HS-27A (cell line): ENCODE measurements at places on chromosomes 6 and 20.

DNA sequence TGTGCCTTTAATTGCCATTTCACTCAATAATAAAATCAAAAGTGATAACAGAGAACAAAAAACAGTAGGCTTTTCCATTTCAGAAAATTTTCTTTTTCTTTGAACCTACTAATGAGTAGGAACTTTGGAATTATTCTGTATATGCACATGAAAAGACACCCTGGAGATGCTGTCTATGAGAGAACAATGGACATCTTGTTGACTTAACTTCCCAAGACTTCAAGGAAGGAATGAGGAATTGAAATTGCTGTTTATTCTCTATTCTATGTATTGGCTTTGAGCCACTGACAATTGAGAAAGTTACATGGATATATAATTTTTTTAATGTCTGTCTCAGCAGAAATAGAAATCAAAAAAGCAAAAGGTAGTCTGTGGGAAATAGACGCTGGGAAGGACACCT lies 98.6 kb upstream of the PCSK2 start:
- no peak for DNase-seq

DNA sequence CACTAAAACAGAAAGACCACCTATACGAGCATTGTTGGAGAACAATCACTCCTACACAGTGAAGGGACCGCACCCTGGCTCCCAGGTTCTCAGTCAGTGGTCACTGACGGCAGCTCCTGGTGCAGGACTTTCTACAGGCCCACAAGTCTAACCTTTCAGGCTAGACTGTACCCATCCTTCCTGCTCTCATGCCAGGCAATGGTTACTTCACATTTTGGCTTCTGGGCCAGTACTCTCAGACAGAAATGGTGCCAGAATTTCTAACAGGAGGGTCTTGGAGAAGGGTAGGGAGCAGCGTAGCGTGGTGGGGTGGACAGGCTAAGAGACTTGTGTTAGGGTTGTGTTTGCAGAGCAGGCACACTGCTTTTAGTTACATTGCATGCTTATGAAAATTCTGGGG lies 12.1 kb downstream of the TOMM34 start:
- DNase-seq = no peak

- DNase-seq = no peak
Measured at GRCh38 chr6:161199850-161200249, 74.0 kb downstream of the AGPAT4 start.

- no peak for DNase-seq
Measured at GRCh38 chr6:33894438-33894837, 90.6 kb upstream of the MLN start.

- DNase-seq = no peak
Measured at GRCh38 chr6:16153211-16153820, 24.4 kb downstream of the MYLIP start.

- no peak for DNase-seq
Measured at GRCh38 chr6:94443701-94444100, 1024.3 kb upstream of the EPHA7 start.

DNA sequence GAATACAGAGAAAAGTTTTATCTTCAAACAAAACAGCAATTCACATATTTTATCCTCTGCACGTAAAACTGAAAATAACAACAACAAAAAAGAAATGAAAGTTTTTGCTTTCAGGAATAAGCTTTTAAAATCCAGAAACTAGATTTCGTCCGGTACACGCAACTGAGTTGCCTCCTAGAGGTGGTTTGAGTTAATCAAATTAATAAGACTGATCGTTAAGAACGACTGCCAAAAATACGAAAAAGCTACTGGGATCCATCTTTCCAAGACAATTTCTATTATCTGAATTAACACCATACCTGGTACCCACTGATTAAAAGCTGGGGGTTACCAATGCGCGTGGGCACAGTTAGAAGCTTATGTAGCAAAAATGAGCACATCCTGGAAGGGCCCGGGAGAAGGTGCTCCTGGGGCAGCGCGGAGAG lies 669 bp downstream of the PDCD2 start:
- no peak for DNase-seq

- DNase-seq = no peak
Measured at GRCh38 chr6:91171754-91172462, 585.0 kb upstream of the MAP3K7 start.

GRCh38 chr6:140663772-140664171 lies 1289.3 kb upstream of the CITED2 start:
- DNase-seq = no peak

DNA sequence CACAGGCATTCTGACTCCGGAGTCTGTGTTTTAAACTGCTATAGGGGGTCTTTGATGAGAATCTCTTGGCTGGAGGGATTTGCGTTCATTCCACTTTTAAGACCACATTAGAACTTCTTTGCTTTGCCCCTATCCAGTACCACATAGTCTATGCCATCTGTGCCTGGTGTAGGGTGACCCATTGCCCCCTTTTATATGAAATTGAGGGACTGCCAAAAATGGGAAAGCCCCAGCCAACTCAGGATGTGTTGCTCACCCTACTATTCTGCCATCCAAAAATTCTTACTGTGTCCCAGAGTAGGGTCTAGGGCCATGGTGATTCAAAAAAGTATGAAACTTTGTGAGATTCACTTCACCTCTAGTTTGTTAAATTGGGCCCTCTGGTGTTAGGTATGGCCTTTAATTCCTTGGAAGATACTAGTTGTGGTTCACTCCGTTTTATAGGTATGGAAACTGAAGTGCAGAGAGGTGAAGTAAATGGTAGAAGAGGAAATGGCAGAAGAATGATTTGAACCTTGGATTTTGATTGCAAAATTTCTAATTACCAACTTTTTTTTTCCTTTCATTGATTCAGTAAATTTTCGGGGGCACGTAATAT lies 1.4 kb downstream of the PFDN4 start:
- no peak for DNase-seq

GRCh38 chr6:168848797-168849196 lies 404.8 kb downstream of the THBS2 start:
- DNase-seq = no peak

GRCh38 chr6:4727671-4728435 lies 48.4 kb upstream of the CDYL start:
- DNase-seq = no peak

- no peak for DNase-seq
Measured at GRCh38 chr20:10268636-10269035, 50.0 kb downstream of the SNAP25 start.

DNA sequence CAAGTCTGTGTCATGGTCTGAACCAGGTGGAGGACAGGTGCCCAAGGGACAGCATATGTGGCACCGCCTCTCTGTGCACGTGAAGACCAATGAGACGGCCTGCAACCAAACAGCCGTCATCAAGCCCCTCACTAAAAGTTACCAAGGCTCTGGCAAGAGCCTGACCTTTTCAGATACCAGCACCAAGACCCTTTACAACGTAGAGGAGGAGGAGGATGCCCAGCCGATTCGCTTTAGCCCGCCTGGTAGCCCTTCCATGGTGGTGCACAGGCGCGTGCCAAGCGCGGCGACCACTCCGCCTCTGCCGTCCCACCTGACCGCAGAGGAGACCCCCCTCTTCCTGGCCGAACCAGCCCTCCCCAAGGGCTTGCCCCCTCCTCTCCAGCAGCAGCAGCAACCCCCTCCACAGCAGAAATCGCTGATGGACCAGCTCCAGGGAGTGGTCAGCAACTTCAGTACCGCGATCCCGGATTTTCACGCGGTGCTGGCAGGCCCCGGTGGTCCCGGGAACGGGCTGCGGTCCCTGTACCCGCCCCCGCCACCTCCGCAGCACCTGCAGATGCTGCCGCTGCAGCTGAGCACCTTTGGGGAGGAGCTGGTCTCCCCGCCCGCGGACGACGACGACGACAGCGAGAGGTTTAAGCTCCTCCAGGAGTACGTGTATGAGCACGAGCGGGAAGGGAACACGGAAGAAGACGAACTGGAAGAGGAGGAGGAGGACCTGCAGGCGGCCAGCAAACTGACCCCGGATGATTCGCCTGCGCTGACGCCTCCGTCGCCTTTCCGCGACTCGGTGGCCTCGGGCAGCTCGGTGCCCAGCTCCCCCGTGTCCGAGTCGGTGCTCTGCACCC lies 109.5 kb upstream of the RAB32 start:
- DNase-seq = no peak

GRCh38 chr6:143176090-143177021 lies 115.7 kb downstream of the AIG1 start:
- no peak for DNase-seq

DNA sequence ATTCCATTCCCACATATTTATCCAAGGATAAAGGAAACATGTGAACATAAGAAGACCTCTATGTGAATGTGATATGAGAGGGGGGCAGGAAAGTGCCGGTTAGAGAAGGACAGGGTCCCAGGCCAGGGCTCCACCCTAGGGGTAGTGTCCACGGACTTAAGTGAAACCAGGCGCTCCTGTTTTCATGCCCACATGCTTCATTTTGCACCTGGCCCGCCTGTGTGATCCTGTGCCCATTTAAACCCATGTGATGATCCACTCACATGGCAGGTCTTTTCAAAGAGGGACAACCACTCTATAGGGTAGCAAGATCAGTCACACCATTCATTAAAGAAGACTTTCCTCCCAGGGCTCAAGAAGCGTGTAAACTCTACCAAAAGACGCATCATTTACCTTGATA lies 865.3 kb upstream of the GJE1 start:
- DNase-seq = no peak

- no peak for DNase-seq
Measured at GRCh38 chr20:40673442-40673841, 15.6 kb downstream of the MAFB start.

DNA sequence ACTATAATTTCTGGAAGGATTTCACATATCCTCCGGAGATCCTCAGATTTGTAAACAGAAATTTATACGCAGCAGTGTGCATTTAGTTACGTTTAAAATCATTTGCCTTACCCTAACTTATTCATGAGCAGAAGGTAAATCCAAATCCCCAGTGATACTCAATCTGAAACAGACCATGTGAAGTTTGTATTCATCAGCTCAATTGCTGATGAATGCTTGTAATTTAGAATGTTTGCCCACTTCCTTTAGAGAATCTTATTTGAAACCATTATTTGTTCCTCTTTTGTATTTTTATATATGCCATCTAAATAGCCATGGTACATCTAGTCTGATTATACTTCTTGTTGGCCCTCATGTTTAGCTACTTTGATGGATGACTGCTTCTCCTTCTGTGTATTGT lies 15.4 kb downstream of the TAAR1 start:
- DNase-seq = no peak

GRCh38 chr20:44909872-44910689 lies at the start of gene PABPC1L:
Gene PABPC1L, plus strand, starts transcription at chr20:44910060. Its CDS starts 84 bp downstream, at chr20:44910144.
- DNase-seq = no peak

- DNase-seq = no peak
Measured at GRCh38 chr6:127031511-127031910, 87.0 kb upstream of the RSPO3 start.

- DNase-seq = no peak
Measured at GRCh38 chr6:154297721-154298120, 58.9 kb downstream of the IPCEF1 start.

DNA sequence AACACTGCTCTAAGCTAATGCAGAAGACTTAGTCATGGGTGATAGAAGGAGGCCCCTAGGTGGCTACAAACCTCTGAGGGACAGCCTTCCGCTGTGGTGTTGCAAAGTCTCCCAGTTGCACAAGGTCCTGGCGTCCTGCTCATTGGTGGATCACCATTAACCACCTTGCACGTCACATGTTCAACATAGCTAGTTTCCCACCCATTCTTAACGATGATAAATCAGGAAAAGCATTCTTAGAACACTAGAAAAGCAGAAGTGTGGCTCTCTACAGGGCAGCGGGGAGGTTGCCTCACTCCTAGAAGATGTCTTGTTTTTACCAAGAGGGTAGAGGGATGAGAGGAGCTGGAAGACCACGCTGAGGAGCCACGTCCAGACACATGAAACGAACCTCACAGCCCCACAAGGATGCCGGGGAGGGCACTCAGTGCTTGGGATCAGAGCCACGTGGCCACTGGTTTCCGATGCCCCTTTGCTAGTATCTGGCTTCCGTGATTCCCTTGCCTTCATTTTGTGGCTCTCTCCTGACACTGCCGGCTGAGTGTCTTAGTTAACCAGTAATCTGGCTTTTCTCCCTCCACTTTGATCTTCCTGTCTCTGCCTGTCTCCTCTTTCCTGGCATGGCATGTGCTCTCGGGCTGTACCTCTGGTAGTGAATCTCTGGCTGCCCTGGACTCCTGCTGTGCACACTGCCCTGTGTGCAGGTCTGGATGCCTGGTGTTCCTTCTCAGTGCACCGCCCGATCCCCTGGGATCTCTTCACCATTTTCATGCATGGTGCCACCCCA lies 91.4 kb upstream of the NEDD9 start:
- DNase-seq = no peak

GRCh38 chr6:141316236-141316635 lies 816.5 kb upstream of the GJE1 start:
- DNase-seq = no peak

- no peak for DNase-seq
Measured at GRCh38 chr6:6723921-6724538, 135.5 kb downstream of the LY86 start.

DNA sequence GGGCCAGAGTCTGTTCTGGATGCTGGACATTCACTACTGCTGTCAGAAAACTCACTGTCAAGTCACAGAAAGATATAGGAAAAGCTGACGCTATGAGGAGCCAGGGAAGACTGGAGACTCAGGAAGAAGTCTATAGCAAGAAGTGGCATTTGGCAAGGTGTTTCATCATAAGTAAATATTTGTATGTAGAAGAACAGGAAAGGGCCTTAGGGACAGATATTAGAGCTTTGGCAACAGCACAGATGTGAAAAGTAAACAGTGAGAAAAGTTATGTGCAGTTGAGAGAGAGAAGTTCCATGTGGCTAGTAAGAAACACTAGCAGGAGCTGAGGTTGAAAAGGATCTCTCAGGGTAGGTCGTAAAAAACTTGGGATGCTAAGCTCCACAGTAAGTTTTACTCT lies 868.9 kb downstream of the PHF3 start:
- DNase-seq = no peak

DNA sequence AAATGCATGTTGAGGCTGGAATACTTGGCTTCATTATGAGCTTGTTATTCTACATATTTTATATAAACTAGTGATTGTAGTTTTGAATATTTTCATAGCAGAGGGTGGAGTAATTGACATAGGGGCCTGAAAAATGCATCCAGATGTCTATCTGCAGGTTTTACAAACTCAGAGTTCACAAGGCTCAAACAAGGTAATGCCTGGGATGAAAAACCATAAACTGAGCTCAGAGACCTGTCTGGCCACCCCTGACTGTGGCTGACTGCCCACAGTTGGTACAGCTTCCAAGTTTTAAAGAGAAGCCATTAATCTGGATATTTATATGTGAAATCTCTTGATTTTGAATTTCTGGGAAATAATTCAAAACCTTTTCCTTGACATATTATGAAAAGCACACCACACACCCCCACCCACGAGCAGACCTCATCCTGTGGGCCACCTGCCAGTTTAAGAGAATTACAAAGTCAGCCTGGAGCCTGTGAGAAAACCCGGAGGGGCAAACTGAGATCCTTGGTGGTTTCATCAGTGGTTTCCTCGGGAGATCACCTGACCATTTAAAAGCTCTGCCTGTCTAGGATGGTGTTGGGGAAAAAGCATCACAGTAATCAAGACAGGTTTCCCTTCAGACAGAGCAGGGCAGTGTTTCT lies 230.1 kb downstream of the SAMD5 start:
- no peak for DNase-seq

GRCh38 chr20:10415013-10415650 lies 18.9 kb downstream of the MKKS start:
- no peak for DNase-seq

GRCh38 chr6:150924808-150925589 lies 59.5 kb downstream of the MTHFD1L start:
- no peak for DNase-seq

GRCh38 chr6:167530951-167531350 lies 206.1 kb downstream of the TTLL2 start:
- DNase-seq = no peak

GRCh38 chr20:50398821-50399554 lies 111.2 kb upstream of the PTPN1 start:
- no peak for DNase-seq

- DNase-seq = no peak
Measured at GRCh38 chr6:161400671-161401070, 126.8 kb upstream of the AGPAT4 start.
